ENCODE measurements at places on chromosomes 11 and 22.

GRCh38 chr11:115322553-115323203, 181.5 kb downstream of the CADM1 start:
- DNase-seq, result no peak

DNA sequence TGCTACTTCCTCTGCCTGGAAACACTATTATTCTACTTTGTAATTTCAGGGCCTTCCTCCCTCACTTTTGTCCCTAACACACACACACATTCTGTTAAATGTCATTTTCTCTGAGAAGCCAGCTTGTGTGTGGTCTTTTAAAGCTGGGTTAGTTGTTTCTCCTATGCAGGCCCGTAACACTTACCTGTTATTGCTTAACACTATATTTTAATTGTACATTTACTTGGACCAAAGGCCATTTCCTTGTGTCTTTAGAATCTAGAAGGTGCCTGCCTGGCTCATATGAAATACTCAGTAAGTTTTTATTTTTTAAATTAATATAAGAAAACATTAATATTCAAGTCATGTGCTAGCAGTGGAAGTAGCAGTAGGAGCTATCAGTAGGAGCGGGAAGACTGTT, 30.6 kb downstream of the FAR1 start:
- DNase-seq, result no peak

DNA sequence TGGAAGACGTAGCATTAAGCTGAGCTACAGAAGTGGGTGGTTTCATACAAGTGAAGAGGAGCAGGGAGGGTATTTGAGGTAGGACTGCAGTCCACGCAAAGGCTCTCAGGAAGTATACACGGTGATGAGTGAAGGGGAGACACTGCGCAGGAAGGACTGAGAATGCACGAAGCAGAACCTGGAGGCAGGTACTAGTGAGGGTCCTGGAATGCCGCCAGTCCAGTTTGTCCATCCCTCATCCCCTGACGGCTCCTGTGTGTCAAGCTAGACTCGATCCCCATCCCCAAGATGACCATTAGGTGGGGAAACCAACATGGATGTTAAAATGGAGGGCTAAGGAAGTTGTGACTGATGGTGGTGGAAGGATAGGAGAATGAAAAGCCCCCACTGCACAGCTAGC, 23.8 kb downstream of the ART5 start:
- no peak for DNase-seq

DNA sequence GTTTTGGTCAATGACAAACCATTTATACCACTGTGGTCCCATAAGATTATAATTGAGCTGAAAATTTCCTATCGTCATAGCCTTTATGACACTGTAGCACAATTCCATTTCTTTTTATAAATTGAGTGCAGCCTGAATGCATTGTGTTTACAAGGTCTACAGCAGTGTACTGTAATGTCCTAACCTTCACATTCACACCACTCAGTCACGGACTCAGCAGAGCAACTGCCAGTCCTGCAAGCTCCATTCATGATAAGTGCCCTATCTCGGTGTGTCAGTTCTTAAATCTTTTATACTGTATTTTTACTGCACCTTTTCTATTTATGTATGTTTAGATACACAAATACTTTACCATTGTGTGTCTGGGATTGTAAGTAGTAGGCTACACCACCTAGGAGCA, 55.2 kb upstream of the SLC25A18 start:
- DNase-seq, result no peak

DNA sequence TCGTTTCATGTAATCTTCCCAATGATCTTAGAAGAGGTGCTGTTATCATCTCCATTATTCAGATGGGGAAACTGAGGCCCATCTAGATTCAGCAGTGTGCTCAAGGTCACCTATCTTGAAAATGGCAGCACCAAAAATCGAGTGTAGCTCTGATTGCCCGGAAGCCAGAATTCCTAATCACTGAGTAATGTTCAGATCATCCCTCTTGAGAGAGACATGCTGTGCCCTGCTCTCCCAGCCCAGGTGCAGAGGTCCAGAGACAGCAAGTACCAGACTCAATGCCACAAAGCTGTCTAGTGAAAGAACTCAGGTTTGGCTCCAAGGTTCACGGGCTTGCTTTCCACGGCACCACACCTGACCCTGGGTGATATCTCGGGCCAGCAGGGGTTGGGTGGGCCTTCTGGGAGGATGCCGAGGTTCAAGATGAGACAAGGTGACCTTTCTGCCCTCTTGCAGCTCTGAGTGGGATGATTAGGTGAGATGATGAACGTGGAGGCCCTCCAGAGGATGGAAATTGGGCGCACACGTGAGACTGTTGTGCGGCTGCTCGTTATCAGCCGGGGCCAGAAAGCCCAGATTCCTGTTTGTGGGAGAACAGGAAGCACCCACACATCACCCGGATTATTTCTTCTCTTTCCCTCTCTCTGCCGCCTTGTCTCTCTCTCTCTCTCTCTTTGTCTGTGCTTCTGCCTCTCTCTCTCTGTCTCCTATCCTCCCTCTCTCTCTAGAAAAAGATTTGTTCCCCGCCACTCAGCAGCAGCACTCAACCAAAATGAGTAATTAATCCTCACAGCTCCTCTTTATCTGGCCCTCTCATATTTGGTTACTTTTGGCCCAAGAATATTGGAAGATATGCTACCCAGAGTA, 19.0 kb upstream of the RASD2 start:
- no peak for DNase-seq

DNA sequence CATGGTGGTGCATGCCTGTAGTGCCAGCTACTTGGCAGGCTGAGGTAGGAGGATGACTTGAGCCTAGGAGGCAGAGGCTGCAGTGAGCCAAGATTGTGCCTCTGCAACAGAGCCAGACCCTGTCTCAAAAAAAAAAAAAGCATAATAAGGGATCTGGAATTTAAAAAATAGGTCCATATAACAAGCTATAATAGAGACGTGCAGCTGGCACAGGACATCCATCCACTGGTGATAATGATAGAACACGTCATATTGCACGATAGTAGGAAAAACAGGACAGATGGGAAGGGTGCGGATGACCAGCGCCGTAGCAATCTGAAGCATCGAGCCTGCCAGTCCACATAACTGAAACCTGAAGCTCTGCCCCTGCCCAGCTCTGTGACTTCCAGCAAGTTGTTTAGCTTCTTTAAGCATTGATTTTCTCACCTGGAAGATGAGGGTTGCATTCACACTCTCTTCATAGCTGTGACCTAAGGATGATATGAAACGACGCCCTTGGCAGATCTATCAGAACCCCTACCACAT, 60.3 kb upstream of the PRODH start:
- DNase-seq, result no peak

DNA sequence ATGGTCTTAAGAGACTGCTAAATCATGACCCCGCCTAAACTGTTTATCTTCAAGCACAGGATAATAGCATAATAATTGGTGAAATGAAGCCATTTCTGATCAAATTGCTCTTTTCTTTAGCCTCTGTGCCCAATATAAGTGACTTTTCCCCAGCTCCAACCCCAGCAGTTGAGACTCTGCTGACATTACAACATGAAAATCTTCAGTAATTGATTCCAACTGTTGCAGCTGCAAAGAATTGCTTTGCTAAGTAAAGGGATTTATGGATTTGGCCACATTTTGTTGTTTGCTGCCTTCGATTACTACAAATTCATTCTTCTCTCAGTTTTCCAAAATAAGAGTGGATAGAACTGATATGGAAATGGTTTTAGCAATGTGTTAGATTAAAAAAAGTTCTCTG, 576.7 kb upstream of the LRRC4C start:
- no peak for DNase-seq

GRCh38 chr11:75208446-75208845, 32.1 kb upstream of the TPBGL start:
- no peak for DNase-seq

- DNase-seq, result no peak
Observed at GRCh38 chr22:47382164-47382890, 619.9 kb downstream of the TBC1D22A start.

DNA sequence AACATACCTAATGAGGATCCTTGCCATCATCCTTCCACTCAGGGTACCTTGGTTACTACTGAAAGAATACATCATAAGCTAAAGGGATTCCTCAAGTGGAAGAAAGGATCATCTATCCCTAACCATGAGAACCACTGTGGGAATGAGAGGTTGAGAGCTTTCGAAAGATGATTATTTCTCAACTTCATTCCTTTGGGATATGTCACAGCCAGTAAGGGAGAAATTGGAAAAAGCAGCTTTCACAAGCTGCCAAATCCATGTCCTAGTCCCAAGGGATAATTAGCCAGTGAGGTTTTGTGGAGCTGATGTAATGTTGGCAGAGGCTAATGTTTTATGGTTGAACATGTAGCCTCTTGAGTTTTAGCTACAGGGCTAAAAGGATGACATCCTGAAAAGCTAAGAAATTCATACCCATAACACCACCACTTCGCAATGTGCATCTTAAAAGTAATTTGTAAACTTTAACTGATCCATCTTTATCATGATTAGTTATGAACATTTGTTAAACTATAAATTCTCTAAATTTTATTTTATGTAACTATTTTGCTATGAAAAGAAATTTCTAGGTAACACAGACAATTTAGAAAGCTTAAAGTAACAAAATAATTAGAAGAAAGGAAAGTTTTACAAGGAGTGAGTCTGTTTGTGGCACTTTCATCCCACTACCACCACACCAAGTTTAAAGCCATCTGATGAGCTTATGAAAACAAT, 123.9 kb downstream of the MRTFA start:
- no peak for DNase-seq
